ENCODE measurements at places on chromosomes 12 and 14.

GRCh38 chr12:10501030-10501429 lies 4.7 kb upstream of the EIF2S3B start:
- no peak for DNase-seq

GRCh38 chr14:70908935-70909641 lies 1.8 kb downstream of the PCNX1 start:
- no peak for DNase-seq

DNA sequence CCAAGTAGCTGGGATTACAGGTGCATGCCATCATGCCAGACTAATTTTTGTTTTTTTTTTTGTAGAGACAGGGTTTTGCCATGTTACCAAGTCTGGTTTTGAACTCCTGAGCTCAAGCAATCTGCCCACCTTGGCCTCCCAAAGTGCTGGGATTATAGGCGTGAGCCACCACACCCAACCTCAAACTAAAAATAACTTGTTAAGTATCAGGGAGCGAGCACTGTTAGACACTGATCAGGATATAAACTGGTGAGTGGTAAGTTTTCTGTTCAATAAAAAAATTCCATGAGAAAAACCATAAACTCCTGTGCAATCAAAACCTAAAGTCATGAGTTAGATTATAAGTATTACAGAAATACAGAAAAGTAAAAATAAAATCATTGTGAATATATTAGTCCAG lies 44.6 kb upstream of the SYCP3 start:
- no peak for DNase-seq

GRCh38 chr14:75198291-75198933 lies 22.0 kb upstream of the TMED10 start:
- no peak for DNase-seq

- no peak for DNase-seq
Observed at GRCh38 chr12:64743206-64743605, 16.0 kb downstream of the GNS start.

- peak; percentile 78 for DNase-seq
Observed at GRCh38 chr12:121110211-121110940, 22.3 kb upstream of the P2RX7 start.

All from ovary (tissue), 10 donors.